ENCODE measurements at places on chromosomes 13 and 19. TPM values are rescaled to one million over a fixed set of nuclear protein-coding genes. Genes with fewer than 3 reads are reported as not detected.

Gene EPSTI1
- total RNA-seq: 37.4 TPM

Gene CCDC70
- total RNA-seq: not detected

Gene KRTDAP
- total RNA-seq: not detected

Gene MISP
- not detected for total RNA-seq
